Skin of body (tissue), 3 donors: ENCODE measurements at places on chromosomes 3 and 15. TPM values are rescaled to one million over a fixed set of nuclear protein-coding genes. Genes with fewer than 3 reads are reported as not detected.

EBLN2 gene
- 11.0 TPM for total RNA-seq

CLDN1 gene
- 115 TPM for total RNA-seq

ATP10A gene
- total RNA-seq: 11.7 TPM

GPR149 gene
- total RNA-seq: not detected

MUC20 gene
- total RNA-seq: 2.5 TPM

HEG1 gene
- 22.0 TPM for total RNA-seq

MAGEL2 gene
- 2.8 TPM for total RNA-seq

FMN1 gene
- total RNA-seq: 11.5 TPM

EIF2A gene
- total RNA-seq: 149 TPM

LRTM1 gene
- total RNA-seq: 7.4 TPM

ISY1 gene
- total RNA-seq: 19.5 TPM

LIPH gene
- 6.6 TPM for total RNA-seq

CFAP100 gene
- total RNA-seq: not detected

ENTPD3 gene
- 0.79 TPM for total RNA-seq

CEP19 gene
- 1.3 TPM for total RNA-seq

B3GNT5 gene
- total RNA-seq: 23.4 TPM

METTL6 gene
- total RNA-seq: 24.9 TPM

CLDN16 gene
- total RNA-seq: 0.69 TPM

GOLGA8H gene
- 1.2 TPM for total RNA-seq

CD80 gene
- 0.69 TPM for total RNA-seq

HHATL gene
- total RNA-seq: 3.9 TPM

GMNC gene
- not detected for total RNA-seq

IQCF5 gene
- not detected for total RNA-seq

CHST13 gene
- 0.20 TPM for total RNA-seq

DNAH1 gene
- total RNA-seq: 5.4 TPM

STRA6 gene
- total RNA-seq: 0.49 TPM

VEPH1 gene
- total RNA-seq: 6.4 TPM

AQR gene
- total RNA-seq: 28.3 TPM

ACKR4 gene
- 41.2 TPM for total RNA-seq

XCR1 gene
- 0.39 TPM for total RNA-seq

WDR93 gene
- total RNA-seq: 0.20 TPM

CCNB2 gene
- total RNA-seq: 12.6 TPM

BFSP2 gene
- not detected for total RNA-seq
